A673 (cell line): ENCODE measurements at places on chromosomes 3 and 15.

GRCh38 chr3:84440291-84440690 is 518.5 kb upstream of the CADM2 start:
- DNase-seq: no peak

- DNase-seq: no peak
These were observed 29.6 kb upstream of the SGO1 start for GRCh38 chr3:20215636-20216035.

GRCh38 chr3:103393395-103394186 is 958.8 kb downstream of the ZPLD1 start:
- DNase-seq: no peak

GRCh38 chr3:138971766-138972320 is 24.8 kb downstream of the FOXL2NB start:
- no peak for DNase-seq

GRCh38 chr3:96027718-96028117 is 786.7 kb upstream of the EPHA6 start:
- no peak for DNase-seq
